ENCODE measurements at places on chromosomes 1 and 21. TPM values are rescaled to one million over a fixed set of nuclear protein-coding genes. Genes with fewer than 3 reads are reported as not detected.
A peak's percentile ranks its signal among the peaks of the same experiment; 100 is the strongest.

- peak; percentile 51 for DNase-seq
Observed at GRCh38 chr1:26690157-26690556, 5.7 kb upstream of the ARID1A start.

DNA sequence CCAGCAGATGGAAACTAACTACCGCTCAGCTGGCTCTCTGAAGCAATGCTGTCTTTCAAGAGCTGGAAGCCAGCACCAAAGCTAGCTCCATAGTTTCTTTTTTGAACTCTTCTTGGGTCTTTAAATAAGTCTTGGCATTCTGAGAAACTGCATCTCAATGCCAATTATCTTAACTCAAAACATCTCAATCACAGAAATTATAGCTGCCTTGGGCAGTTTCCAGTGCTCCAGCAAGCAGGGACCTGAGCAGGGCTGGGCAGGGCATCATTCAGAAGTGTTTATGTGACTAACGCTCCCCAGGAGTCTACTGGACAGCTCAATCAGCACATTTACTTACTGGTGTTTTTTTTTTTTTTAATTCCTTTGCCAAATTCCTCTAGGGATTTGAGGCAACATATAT lies 18.3 kb upstream of the PADI4 start:
- DNase-seq, result no peak

GRCh38 chr1:222552882-222553281 lies 5.0 kb upstream of the HHIPL2 start:
- no peak for DNase-seq

- peak; percentile 84 for DNase-seq
Observed at GRCh38 chr1:213934649-213935048, 53.1 kb upstream of the PROX1 start.

DNA sequence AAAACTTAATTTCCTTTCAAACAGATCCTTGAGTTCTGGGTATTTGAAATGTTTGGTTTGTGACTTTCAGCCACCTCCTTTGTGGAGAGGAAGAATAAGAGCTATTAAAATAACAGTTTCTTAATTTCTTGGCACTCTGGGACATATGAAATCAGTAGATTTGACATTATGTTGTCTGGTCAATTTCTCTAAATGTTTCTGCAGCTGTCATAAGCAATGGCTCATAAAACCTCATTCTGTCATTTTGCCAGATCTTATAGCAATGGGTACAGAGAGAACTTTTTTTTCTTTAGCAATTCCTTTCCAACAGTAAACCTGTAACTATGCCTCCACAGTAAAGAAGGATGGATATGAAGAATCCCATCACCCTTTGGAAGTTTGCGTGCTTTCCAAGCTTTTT lies 52.6 kb downstream of the LAMC1 start:
- no peak for DNase-seq

GRCh38 chr1:236736761-236737160 lies 50.5 kb downstream of the ACTN2 start:
- DNase-seq, result no peak

Gene LINGO4
- total RNA-seq, result 0.09 TPM

Gene MRTO4
- total RNA-seq, result 14.2 TPM

Gene C1orf141
- not detected for total RNA-seq
